ENCODE measurements at places on chromosomes 3 and 15.

DNA sequence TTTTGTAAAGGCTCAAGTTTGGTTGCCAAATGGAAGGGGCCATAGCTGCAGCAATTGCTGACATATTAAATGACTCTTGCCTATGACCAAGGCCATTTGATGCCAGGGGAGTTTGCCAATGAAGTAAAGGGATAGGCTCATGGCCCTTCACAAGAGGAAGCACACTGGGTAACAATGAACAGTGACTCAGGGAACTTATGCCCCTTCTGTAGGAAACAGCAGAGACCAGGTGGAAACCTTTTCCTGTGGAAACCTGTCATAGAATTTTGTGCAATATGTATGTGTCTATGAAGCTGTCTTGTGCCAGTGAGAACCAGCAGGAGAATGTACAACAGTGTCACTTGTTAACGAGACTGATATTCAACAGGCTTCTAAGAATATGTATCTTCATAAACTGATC, 25.4 kb upstream of the AVEN start:
- no peak for DNase-seq

DNA sequence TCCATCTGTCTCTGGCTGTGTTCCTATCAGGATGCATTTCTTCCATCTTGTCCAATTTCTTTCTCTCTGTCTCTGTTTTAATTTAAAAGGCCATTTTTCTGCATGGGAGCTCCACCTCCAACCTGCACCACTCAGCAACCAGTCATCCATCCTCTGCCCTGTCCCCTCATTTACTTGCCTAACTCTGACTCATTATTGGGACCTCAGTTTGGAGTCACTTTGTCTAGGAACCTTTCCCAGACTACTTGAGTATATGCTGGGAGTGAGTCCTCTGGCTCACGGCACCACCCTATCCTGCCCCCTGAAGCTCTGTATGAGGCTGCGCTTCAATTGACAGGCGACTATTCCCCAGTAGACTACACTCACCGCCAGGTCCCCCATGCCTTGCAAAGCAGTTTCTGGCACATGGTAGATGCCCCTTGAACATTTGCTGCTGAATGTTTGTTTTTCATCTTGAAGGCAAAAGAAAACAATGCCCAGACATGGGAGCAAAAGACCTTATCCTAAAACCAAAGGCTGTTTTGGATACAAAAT, 513.3 kb upstream of the CFAP20DC start:
- peak; percentile 43 for DNase-seq

DNA sequence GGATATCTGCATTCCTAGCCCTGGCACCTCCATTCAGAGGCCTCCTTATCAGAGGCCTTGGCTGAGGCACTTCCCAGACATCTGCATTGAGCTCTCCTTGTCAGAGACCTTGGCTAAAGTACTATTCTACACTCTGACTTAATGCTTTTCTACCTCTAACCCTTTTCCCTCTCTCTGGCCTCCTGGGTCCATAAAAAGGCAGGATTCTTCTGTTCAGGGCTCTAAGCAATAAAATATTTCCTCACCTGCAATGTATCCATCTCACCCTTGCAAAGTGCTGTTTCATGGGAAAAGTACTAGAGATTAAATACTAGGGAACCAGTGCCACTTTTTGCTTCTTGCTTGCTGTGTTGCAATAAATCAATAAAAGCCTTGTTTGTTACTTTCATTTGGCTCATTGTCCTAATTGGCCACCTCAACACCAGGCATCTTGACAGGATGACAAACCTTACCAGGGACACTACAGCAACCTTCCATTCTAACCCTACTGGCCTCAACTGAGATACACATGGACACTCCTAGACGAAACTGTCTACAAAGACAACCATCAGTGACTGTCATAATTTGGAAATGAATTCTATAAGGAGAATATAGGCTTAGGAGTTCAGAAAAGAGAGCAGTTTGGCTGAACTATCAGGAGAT, 106.5 kb upstream of the SETMAR start:
- DNase-seq: no peak

- peak; percentile 59 for DNase-seq
Measured at GRCh38 chr3:148075771-148076716, 621.7 kb upstream of the AGTR1 start.

- DNase-seq: no peak
Measured at GRCh38 chr3:62027241-62027640, 346.1 kb downstream of the FEZF2 start.

DNA sequence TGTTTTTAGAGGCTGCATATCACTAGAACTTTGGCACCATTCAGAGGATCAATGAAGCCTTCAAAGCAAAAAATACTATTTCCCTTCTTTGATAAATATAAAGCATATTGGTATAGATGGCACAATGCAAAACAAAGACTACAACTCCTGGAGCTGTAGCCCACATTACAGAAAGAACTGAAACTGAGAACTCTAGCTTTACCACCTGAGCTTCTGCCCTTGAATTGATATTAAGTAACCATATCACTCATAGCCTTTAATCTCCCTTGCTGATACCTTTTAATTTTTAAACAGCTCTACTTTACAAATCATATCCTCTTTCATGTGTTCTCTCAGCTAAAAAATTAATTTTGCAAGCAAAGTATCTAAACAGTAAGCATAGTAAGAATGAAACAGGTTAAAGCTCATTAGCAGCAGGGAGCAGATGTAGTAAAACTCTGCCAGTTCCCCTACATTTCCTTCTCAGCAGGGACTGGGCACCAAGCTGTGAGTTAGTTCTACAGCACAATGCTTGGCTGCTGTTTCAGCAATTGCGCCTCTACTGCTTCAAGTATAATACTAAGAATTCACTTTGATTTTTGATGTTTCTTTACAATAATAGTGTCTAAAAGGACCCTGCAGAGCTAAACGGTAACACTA, 97.9 kb upstream of the NANOGP8 start:
- no peak for DNase-seq

DNA sequence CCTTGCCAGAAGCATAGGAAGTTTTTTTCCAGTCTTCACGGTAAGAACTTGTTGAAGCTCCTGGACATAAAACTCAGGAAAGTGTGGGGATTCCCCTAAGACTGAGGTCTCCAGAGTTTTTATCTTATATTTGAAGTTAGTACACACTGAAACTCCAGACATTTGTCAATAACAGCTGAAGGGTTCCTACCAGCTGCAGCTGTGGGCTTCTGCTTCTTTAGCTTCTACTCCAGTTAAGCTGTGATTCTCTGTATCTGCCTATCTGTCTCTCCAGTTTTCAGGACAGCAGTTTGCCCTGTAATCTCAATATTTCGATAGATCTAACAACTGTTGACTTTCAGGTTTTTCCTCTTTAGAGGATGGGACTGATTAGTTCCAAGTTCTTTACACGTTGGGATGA, 966.0 kb upstream of the SEMA6D start:
- DNase-seq: no peak

DNA sequence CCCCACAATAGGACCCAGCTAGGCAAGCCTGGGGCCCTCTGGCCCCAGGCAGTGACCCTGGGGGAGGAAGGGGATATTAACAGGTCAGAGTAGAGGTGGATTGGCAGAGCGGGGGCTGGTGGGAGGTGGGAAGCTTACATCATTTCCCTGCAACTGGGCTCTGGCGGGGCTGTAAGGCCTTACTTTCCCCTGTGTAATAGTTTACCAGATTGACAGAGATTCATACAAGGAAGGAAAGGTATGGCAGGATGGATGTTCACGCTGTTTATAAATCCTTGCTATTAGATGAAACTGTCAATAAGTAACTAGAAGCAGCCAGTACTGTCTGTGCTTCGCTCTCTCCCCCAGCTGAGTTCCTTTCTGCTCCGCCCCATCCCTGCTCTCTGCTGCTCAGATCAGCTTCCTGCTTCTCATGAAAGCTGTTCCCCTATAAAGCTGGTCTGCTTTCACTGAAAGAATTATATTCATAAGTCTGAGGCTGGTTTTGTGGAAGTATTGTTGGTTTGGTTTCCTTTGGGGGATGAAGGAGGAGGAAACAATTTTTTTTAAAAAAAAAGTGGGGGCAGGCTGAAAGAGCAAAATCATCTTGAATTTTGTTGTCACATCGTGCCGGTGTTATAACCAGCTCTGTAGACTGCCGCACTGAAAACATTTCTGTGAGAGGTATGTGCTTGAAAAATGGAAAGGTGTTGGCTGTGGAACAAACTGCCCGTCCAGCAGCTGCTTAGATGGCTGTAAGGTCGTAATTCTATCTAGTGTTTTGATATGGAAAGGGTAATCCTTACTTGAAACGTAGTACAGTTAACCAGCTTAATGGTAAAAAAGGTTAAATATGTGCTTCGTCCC, 76.4 kb downstream of the BBX start:
- DNase-seq: peak; percentile 44

- no peak for DNase-seq
Measured at GRCh38 chr3:100563228-100563627, 46.2 kb upstream of the ADGRG7 start.

GRCh38 chr15:39358441-39359041, 222.3 kb upstream of the THBS1 start:
- DNase-seq: peak; percentile 84

DNA sequence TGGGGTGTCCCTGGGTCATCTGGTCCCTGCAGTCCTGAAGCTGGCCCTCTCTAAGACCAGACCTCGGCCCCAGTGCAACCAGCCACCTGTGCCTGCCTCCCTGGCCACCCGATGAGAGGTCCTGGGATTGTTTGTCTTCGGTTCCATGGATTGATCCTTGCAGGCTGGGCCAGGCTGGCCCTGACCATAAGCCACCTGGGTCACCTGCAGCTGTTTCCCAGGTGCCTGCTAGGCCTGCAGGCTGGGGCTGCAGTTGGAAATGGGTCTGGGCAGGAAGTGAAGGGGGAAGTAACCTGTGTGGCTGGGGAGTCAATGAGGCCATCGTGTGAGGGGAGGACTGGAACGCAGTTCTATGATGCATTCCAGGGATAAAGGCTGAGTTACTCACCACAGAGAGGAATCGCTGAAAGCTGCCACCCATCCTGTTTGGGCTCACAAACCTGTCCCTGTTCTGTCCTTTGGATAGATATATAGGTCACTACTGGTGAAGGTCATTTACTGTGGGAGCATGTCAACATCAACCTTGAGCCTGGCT, 30.9 kb upstream of the VPS8 start:
- DNase-seq: no peak

DNA sequence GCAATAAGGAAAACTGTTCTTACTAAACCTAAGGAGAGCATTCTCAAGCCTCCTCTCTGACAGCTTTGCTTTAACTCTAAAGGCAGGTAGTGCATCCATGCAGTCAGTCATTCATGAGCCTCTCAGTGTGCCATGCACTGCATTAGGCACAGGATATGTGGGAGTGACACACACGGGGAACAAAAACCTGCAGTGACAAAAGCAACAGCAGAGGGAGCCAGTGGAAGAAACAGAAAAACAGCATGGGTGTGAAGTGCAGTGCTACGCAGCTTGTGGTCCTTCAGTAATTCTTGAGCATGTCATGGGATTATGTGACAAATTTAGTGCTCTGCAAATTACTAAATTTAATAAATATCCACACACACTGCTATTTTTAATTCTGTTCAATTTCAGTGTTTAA, 230.7 kb downstream of the BBX start:
- peak; percentile 30 for DNase-seq

- DNase-seq: peak; percentile 30
Measured at GRCh38 chr3:189652042-189652441, 20.9 kb downstream of the TP63 start.

DNA sequence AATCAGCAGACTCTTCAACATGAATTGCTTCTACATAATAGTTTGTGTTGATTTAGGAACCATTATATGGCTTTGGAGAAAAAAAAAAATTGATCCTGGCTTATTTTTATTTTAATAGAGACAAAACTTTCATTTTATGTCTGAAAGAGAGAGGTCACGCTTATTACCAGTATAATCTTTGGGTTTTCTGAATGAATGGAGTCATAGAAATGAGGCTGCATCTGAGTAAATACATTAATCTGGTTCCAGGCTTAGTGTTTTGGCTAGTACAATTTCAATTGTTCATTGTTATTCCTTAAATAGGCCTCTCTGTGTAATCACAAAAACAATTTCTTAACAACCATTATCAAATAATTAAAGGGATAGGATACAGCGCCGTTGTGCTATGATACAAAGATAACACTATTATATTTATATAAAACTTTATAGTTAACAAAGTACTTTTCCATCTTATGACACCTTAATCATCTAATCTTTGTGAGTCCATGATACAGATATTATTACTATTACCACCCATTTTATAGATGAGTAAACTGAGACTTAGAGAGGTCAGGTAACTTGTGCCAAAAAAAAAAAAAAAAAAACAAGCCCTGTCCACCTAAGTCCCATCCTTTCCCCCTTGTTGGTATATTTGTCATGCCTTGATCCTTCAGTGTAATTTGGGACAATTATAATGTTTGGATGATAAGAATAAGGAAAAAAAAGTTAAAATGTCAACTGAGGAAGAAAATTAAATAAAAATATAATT, 41.8 kb upstream of the GOLM2 start:
- DNase-seq: no peak

DNA sequence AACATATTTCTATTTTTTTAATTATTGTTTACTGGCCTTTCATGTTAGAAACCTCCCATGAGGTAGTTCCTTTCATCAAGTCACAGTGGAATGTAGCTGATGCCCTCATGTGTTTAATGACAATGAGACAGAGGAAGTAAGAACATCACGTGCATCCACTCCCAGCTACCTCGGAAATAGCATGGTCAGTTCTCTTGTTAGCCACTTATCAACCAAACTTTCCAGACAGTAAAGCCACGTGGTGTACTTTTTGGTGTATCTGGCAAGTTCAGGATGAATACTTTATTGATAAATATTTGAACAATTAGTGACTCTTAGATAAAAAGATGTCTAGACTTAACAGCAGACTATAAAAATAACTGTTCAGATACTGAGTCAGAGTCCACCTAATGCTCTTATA, 781.7 kb downstream of the MECOM start:
- DNase-seq: no peak

All from IMR-90 (cell line).